Renal pelvis (tissue), 12 donors: ENCODE measurements at places on chromosomes 5 and 9. TPM values are rescaled to one million over a fixed set of nuclear protein-coding genes. Genes with fewer than 3 reads are reported as not detected.

Gene GABBR2
- 1.3 TPM for polyA plus RNA-seq

Gene ROR2
- 16.4 TPM for polyA plus RNA-seq

Gene PCDHB3
- 3.8 TPM for polyA plus RNA-seq

Gene CER1
- polyA plus RNA-seq = 1.3 TPM

Gene PKD2L2
- 0.53 TPM for polyA plus RNA-seq

Gene SLC36A3
- not detected for polyA plus RNA-seq

Gene BHMT2
- 67.4 TPM for polyA plus RNA-seq

Gene AJM1
- 1.5 TPM for polyA plus RNA-seq

Gene CDH9
- 8.6 TPM for polyA plus RNA-seq

Gene DRD1
- polyA plus RNA-seq = 0.01 TPM

GRCh38 chr5:92676215-92677165 is 904.5 kb downstream of the NR2F1-AS1 start:
- DNase-seq = no peak

- DNase-seq = no peak
Observed at GRCh38 chr5:56323505-56323904, 90.4 kb upstream of the ANKRD55 start.

GRCh38 chr5:150190503-150190979 is 679 bp downstream of the SLC6A7 start:
- DNase-seq = no peak

DNA sequence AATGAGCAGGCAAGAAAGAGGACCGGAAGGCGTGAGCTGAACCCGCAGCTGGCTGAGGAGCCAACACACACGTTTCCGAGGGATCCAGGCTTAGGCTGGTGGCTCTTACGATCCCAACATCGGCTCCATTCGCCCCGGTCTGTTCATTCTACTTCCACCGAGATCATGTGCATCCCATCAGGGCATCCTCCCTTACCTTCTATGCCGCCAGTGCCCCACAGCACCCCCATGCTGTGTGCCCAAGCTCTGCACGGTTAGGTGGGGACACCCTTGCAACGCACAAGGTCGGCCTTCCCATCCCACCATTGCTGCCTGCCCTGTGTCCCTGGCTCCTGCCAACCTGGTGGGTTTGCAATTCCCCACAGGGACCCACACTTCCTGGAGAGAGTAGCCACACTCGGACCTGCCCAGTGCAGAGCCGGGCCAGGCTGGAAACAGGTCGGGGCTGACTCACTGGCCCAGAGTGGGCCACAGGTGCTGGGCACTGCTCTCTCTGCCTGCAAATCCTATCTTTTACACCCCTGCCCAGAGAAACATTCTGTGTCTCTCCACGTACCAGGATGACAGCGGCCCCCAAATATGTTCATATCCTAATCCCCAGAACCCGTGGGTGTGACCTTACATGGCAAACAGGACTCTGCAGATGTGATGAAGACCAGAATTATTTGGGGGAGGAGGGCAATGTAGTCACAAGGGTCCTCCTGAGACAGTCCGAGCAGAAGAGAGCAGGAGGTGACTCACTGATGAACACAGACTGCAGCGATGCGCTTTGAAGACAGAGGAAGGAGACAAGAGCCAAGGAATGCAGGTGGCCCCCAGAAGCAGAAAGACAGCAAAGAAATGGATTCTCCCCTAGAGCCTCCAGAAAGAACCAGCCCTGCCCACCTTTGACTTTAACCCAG is 182.2 kb downstream of the AUH start:
- DNase-seq = no peak

GRCh38 chr5:10902145-10902544 is 141.1 kb upstream of the DAP start:
- no peak for DNase-seq

GRCh38 chr9:4243113-4243512 is 56.8 kb downstream of the GLIS3 start:
- DNase-seq = no peak

DNA sequence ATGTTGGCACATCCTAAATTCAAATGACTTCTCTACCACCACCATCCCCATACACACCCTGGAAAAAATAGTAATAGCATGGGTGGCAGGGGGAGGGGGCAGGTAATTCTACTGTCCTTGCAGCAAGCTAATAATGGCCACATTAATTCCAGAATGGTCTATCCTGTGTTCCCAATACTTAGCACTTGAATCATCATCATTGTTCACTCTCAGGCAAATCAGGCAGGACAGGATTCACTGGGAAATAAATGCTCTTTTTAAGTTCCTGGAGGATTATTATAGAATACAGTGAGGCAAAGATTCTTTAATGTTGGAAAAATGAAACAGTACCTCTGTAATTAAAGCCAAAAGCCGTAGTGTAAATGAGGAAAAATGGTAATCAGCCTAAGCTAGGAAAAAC is 254.5 kb downstream of the ARRDC3 start:
- no peak for DNase-seq

DNA sequence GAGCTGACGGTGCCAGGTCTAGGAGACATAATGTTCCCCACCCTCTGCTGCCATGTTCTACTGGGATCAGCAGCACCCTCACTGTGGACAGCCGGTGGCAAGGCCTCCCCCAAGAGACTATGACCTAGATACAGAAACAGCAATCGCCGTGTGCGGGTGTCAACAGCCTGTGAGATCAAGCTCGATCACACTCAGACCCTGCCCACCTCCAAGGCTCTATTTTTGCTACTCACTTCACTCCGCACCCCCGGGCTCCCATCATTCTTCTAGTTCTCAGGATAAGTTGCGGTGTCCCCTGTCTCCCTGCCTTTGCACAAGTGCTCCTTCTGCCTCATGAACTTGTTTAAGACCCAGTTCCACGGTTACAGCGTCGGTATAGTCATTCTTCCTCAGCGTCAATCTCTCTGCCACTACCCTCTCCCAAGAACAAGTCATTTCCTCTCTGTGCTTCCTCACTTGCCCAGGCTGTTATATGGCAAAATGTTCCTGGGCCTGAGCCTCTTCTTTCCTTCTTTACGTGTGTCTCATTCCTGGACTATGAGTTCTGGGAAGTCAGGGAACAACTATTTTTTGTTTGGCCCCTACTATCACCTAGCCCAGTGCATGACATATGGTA is 5.4 kb upstream of the DOCK8 start:
- no peak for DNase-seq

DNA sequence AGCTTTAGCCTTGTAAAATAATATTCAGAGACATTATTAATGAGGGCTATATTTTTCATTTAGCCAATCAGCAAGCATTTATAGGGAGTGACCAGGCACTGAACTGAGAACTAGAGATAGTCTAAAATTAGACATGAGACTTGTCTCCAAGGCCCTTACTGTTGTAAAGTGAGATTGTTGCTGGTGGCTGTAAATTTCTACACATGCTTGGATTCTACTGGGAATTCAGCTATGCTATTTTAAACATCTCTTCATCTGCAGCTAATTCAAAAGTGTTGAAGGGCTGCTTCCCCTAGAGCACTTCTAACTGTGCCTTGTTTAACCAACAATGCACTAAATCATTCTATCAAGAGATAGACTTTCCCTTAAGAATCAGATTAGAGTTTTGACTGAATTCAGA is 67.4 kb downstream of the CHSY3 start:
- DNase-seq = no peak

GRCh38 chr5:168002116-168002515 is 289.3 kb upstream of the WWC1 start:
- no peak for DNase-seq

DNA sequence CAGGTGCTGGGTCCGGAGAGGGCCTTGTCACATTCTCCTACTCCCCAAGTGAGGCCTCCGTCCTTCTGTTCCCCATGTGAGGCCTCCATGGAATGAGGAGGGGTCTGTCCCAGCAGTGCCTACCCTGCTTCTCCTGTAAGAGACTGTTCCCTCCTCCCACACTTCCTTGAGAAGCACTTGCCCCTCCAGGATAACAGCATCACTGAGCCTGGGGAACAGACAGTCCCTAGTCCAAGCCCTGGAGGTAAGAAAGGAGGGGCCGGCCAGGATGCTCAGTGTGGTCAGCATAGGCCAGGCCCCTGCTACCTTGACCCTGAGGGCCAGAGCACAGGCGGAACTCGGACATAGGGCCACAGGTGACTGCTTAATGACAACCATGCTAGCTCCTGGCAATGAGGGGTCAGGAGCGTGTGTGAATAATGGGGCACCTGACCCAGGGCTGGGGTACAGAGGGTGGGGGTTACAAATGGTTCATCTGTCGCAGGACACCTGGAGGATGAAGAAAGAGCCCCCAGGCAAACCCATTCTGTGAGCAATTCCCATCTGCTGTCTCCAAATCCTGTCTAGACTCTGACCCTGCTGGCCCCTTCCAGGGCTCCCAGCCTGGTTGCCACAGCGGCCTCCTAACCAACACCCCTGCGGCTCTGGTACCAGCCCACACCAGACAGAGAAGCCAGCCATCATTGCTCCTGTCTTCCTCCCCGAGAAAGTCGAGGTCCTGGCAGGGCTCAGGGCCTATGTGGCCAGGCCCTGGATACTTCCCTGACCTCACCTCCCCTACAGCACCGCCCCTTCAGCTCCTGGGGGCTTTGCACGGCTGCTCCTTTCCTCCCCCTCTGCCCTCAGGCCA is 20.3 kb downstream of the RALGDS start:
- DNase-seq = no peak

DNA sequence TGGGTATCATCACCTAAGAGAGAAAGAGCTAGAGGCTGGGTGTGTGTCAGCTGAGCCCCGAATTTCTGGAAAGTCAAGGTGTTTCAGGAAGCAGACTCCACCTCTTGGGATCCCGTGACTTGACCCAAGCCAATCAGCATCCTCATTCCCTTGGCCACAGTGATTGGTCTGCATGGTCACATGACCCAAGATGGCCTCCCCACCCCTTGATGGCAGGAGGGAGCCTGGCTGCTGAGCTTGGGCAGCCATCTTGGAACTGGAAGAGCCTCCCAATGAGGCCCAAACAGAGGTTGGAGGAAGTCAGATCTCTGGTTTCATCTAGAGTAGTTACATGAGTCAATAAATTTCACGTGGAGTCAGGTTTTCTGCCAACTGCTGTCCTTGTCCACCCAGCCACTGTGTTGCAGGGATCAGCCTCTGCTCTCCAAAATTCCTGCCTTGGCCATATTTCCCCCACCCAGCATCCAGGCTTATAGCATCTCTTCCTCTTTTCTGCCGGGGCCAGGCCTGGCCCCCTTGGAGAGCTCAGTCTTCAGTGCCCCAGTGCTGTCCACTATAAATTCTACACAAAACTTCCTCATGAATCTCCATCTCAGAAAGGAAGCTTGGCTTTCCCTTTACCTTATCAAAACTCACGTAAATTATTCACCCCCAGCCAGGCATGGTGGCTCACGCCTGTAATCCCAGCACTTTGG is 17.2 kb upstream of the SUSD3 start:
- DNase-seq = no peak

GRCh38 chr9:122261469-122261881 is 3.2 kb downstream of the RBM18 start:
- no peak for DNase-seq

DNA sequence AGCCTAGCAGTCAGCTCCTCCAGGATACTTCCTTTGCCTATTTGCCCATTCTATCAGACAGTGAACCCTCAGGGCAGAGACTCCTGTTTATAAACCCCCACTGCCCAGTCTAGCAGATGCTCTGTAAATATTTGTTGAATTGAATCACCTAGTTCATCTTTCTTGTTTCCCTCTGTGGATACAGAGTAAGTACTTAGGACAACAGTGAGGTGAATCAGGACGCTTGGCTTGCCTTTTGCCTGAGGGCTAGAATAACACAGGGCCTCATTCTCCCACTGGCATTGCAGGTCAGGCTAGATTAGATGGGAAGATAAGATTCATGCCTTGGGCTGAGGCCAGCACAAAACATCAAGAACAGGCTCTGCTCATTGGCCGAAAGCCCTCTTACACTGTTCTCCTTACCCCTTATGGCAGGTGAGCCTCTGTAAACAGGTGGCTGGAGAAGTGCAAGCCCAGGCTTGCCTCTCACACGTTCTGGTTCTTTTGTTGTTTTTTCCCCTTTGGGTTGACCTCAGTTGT is 22.2 kb downstream of the TNFSF8 start:
- no peak for DNase-seq

GRCh38 chr5:66896171-66896570 is 300.0 kb downstream of the MAST4 start:
- DNase-seq = no peak

DNA sequence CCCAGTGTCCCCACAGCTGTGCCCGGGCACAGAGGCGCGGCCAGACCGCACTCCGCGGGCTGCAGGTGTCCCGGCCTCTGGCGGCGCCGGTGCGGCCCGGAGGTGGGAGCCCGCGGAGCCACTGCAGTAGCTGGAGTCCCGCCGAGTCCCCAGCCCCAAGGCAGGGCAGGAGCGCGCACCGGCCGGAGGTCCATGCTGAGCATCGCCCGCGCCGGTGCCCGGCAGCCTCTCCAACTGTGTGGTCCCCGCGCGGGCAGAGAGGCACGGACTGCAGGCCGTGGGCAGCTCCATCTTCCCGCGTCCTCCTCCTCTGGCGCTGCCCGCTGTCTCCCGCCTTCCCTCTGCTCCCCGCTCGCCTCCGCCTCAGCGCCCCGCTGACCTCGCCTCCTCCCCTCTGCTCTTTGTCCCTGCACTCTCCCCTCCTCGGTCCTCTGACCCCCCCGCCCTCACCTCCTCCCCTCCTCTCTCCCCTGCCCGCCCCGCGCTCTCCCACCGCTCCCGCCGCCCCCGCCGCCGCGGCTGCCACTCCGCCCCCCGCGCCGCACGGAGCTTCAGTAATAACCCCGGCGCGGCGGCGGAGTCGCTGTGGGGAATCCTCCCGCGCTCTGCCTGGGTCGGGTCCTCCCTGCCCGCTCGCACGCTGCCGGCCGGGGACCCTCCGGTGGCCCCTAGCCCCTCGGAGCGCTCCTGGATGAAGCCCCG is at the start of gene ADAMTS16:
Gene ADAMTS16, plus strand, starts transcription at position 554 of the 702 bp plus-strand sequence. Its CDS starts 138 bp downstream, at position 692.
- DNase-seq = peak; percentile 36

GRCh38 chr5:143218517-143219170 is 184.8 kb downstream of the NR3C1 start:
- no peak for DNase-seq

- DNase-seq = no peak
Observed at GRCh38 chr9:93968451-93969327, 13.5 kb upstream of the BARX1 start.

- no peak for DNase-seq
Observed at GRCh38 chr9:137411645-137412380, 11.1 kb downstream of the EXD3 start.

DNA sequence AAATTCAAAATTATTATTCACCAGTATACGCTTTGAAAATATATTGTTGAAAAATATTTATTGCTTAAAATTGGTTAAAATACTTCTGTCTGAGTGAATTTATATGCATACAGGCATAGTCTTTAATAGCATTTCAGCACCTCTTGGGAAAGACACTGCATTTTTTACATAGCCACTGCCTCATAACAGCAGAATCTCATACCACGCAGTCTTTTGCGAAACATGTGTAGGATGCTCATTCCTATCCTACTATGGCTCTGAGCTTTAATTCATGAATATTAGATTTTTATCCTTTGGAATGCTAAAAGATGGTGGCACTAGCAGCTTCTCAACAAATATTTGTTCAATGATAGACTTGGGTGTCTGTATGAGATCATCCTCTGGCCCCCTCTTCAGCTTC is 94.0 kb upstream of the SH3GL2 start:
- no peak for DNase-seq

- no peak for DNase-seq
Observed at GRCh38 chr9:133109931-133110650, 10.9 kb downstream of the RALGDS start.
